Heart right ventricle (tissue), 16 donors: ENCODE measurements at places on chromosomes 1 and 21.
A peak's percentile ranks its signal among the peaks of the same experiment; 100 is the strongest.

DNA sequence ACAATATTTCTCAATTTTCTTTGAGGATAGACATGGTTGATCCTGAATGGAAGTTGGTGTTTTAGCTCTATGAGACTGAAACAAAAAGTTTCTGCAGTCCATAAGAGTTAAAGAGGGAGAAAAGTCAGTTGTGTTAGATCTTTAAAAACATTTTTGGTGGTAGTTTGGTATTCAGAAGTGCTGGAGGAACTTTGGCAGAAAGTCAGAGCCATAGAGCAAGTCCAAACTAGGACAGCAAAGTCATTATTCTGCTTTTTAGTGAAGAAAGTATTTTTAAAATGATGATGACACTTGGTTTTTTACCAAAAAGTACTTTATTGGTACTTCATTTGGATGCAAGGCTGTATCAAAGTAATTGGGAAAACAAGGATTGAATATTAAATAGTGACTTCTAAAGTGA is 41.8 kb downstream of the FNBP1L start:
- H3K4me1 ChIP-seq: no peaks in the 10 kb centered on the region
- DNase-seq: no peak
- H3K36me3 ChIP-seq: no peaks in the 10 kb centered on the region
- no peak overlapping the region for H3K4me3 ChIP-seq
- H3K27ac ChIP-seq: no peak overlapping the region
- H3K27me3 ChIP-seq: no peaks in the 10 kb centered on the region

GRCh38 chr1:174626031-174627025 is 178.6 kb downstream of the GPR52 start:
- DNase-seq: no peak
- no peak overlapping the region for H3K27ac ChIP-seq
- no peaks in the 10 kb centered on the region for H3K4me1 ChIP-seq
- no peak overlapping the region for H3K4me3 ChIP-seq

- no peaks in the 10 kb centered on the region for H3K27me3 ChIP-seq
- peaks cover 98% of the 10 kb centered on the region for H3K36me3 ChIP-seq
- no peak for DNase-seq
- no peak overlapping the region for H3K4me3 ChIP-seq
- no peaks in the 10 kb centered on the region for H3K4me1 ChIP-seq
- H3K27ac ChIP-seq: no peak overlapping the region
These were observed 17.8 kb downstream of the YBX1 start for GRCh38 chr1:42700006-42700405.

- no peaks in the 10 kb centered on the region for H3K36me3 ChIP-seq
- no peaks in the 10 kb centered on the region for H3K4me1 ChIP-seq
- no peak overlapping the region for H3K4me3 ChIP-seq
- peaks cover 58% of the 10 kb centered on the region for H3K27me3 ChIP-seq
These were observed 6.5 kb downstream of the CNTN2 start for GRCh38 chr1:205049479-205049878.

DNA sequence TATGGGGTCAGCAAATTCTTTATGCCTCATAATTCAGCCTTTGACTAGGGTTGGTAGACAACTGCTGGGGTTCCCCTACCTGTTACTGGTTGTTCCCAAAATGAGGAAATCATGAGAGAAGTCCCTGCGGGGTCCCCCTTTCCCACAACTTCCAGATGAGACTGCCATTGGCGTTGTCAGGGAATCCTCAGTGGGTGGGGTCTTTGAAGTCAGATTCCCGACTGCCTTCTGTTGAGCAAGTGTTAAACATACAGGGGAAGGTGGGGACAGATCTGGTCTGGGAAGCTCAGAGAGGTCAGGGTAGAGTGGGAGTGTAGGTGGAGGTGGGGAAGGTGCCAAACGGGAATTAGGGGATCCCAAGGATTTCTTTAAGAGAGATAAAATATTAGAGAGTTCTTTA is 14.7 kb downstream of the HSD3B2 start:
- no peaks in the 10 kb centered on the region for H3K36me3 ChIP-seq
- DNase-seq: no peak
- H3K4me1 ChIP-seq: no peaks in the 10 kb centered on the region

- H3K27me3 ChIP-seq: no peaks in the 10 kb centered on the region
- no peak overlapping the region for H3K4me3 ChIP-seq
- no peak for DNase-seq
- H3K4me1 ChIP-seq: peaks cover 35% of the 10 kb centered on the region
These were observed 7.7 kb downstream of the ABCG1 start for GRCh38 chr21:42226626-42227025.

GRCh38 chr1:234836045-234836681 is 226.2 kb upstream of the IRF2BP2 start:
- no peaks in the 10 kb centered on the region for H3K36me3 ChIP-seq
- H3K4me3 ChIP-seq: no peak overlapping the region
- no peak overlapping the region for H3K27ac ChIP-seq

DNA sequence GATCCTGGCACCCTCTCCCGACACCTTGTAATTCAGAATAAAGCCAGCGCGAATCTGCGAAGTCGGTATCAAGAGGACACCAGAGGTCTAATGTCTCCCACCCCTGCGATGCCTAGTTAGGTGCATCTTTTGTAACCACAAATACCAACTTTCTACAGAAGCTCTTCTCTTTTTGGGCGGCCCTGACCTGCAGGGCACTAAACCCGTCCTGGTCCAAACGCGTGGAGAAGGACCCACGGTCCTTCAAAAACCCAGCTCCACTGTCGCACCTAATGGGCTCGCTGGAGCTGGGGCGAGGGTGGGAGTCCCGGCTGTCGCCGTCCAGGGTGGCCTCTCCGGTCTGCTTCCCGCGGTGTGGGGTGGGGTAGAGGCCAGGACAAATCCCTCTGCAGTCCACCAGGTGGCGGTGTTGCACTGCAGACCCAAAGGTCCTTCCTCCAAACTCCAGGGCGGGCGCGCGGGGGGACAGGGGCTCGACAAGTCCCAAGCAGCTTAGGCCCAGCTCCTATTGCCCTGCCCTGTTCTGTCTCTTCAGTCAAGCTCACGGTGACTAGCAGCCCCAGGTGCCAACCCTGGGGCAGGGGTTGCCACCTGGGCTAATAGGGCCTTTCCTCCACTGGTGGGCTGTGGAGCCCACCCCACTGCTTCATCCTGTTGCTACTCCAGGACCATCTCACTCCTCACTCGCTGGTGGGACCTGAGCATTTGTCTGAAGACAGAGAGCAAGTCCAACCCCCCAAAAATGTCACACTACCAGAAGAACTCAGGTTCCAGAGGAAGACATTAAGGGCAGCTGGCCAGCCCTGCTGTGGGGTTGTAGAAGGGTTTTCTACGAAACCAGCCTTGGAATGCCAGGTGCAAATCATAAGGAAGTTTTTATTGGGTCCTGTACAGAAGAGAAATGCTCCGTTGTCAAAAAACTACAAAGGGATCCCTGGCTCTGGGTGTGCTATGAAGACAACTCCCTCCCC is 2.8 kb downstream of the HES3 start:
- DNase-seq: peak; percentile 81
- no peak overlapping the region for H3K4me3 ChIP-seq

DNA sequence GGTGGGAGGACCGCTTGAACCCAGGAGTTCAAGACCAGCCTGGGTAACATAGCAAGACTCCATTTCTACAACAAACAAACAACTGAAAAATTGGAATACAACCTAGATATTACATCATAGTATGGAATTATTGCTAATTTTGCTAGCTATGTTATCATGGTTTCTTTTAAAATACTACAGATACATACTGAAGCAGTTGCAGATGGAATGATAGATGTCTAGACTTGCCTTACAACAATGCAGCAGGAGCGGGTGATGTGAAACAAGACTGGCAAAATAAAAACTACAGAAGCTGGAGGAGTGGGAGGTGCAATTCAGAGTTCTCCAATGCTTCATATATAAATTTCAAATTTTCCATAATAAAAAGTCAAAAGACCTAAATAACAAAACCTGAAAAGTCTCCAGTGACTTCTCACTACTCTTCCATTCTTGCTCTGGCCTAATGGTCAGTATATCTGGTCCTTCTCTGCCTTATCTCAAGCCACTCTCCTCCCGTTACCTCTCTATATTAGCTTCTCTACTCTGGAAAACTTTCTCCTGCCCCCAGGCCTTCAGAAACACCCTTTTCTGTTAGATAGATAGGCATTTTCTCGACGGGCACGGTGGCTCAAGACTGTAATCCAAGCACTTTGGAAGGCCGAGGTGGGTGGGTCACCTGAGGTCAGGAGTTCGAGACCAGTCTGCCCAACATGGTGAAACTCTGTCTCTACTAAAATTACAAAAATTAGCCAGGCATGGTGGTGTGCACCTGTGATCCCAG is 28.5 kb upstream of the TMEM200B start:
- no peak overlapping the region for H3K27ac ChIP-seq
- H3K4me3 ChIP-seq: no peak overlapping the region
- peaks cover 100% of the 10 kb centered on the region for H3K36me3 ChIP-seq
- no peaks in the 10 kb centered on the region for H3K27me3 ChIP-seq
- no peak for DNase-seq

DNA sequence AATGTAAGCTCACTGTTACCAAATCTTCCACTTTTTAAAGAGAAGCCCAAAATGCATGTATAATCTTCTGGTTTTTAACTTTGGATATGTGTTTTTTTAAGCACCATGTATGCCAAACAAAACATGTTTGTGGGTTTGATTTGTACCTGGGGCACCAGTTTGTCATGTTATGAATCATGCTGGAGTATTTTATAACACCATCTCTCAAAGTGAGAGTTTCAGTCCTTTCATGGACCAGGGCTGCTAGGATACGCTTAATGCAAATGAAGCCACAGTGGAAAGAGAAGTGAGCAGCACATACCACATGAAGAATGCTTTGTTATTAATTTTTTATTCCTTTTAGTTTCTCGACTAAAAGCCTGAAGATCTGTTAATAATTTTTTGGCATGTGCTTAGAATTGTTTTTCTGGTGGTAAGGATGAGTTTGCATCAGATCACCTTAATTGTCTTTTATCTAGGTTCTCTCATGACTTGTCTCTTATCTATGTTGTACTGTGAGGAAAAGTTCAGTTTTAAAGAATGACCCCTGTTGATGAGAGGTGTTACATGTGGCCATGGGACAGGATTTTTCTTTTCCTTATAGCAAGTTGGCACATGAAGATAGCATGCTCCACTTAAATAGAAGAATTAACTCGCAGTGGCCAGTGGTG is 2.0 kb upstream of the RABGAP1L start:
- H3K4me3 ChIP-seq: no peak overlapping the region
- peaks cover 16% of the 10 kb centered on the region for H3K4me1 ChIP-seq
- H3K27ac ChIP-seq: no peak overlapping the region
- DNase-seq: no peak

DNA sequence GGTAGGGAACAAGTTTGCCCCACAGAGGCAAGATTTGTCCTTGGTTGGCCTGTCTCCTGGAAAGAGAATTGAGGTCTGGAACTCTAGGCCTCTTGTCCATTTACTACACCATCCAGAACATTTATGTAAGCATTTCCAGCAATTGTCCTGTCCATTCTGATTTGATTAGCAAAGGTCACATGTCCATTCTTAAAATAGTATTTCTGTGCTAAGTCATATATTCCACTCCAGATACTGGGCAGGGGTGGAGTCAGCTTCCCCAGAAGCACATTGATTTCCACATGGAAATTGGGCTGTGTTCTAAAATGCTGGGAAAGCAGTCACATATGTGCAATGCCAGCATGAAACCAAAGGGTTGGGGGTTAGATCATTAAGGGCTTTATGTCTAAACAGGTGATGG is 21.5 kb upstream of the FMN2 start:
- no peak overlapping the region for H3K4me3 ChIP-seq
- no peak overlapping the region for H3K27ac ChIP-seq
- H3K4me1 ChIP-seq: no peaks in the 10 kb centered on the region
- H3K27me3 ChIP-seq: no peaks in the 10 kb centered on the region
- H3K36me3 ChIP-seq: no peaks in the 10 kb centered on the region

GRCh38 chr1:182569939-182570610 is 19.0 kb downstream of the RNASEL start:
- no peak for DNase-seq
- peaks cover 26% of the 10 kb centered on the region for H3K36me3 ChIP-seq
- H3K27ac ChIP-seq: no peak overlapping the region
- H3K4me1 ChIP-seq: no peaks in the 10 kb centered on the region
- no peak overlapping the region for H3K4me3 ChIP-seq

- H3K27ac ChIP-seq: no peak overlapping the region
- H3K36me3 ChIP-seq: no peaks in the 10 kb centered on the region
- no peak overlapping the region for H3K4me3 ChIP-seq
- DNase-seq: no peak
- peaks cover 25% of the 10 kb centered on the region for H3K4me1 ChIP-seq
These were observed 26.1 kb downstream of the PRKACB start for GRCh38 chr1:84170171-84170570.

- no peaks in the 10 kb centered on the region for H3K27me3 ChIP-seq
- no peak overlapping the region for H3K27ac ChIP-seq
- H3K4me1 ChIP-seq: peaks cover 17% of the 10 kb centered on the region
- peaks cover 8% of the 10 kb centered on the region for H3K36me3 ChIP-seq
These were observed 27.4 kb downstream of the MRPS6 start for GRCh38 chr21:34100790-34101189.

- H3K4me3 ChIP-seq: no peak overlapping the region
- no peaks in the 10 kb centered on the region for H3K27me3 ChIP-seq
- peaks cover 6% of the 10 kb centered on the region for H3K4me1 ChIP-seq
- no peak overlapping the region for H3K27ac ChIP-seq
These were observed 10.2 kb upstream of the PLXNA2 start for GRCh38 chr1:208254376-208254775.

DNA sequence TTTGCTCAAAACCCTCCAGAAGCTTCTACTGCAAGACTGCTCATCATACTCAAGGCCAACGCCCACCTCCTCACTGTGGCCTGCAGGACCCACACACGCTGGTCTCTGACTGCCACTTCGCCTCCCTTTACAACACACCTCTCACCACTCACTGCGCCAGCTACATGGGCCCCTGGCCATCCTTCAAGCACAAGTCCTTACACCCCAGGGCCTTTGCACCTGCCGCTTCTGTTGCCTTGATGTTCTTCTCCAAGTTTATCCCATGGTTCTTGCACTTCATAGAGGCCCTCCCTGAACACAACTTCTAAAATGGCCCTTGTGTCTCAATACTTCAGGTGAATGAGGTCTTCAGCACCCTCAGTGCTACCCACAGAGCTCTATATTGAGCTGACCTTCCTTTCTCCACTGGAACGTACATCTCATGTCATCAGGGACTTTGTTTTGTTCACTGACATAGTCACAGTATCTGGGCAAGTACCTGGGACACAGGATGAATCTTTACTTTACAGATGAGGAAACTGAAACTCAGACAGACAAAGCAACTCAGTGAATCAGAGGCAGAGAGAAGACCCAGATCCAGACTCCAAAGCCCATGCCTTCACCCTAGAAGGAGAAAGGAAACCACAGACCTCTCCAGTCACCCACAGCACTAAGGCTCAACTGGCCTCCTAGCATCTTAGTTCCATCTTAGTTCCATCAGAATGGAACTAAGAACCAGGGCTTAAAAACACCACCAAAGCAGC is 34.7 kb upstream of the CLSTN1 start:
- DNase-seq: no peak
- no peak overlapping the region for H3K4me3 ChIP-seq
